ENCODE measurements at places on chromosomes 2 and 18.

DNA sequence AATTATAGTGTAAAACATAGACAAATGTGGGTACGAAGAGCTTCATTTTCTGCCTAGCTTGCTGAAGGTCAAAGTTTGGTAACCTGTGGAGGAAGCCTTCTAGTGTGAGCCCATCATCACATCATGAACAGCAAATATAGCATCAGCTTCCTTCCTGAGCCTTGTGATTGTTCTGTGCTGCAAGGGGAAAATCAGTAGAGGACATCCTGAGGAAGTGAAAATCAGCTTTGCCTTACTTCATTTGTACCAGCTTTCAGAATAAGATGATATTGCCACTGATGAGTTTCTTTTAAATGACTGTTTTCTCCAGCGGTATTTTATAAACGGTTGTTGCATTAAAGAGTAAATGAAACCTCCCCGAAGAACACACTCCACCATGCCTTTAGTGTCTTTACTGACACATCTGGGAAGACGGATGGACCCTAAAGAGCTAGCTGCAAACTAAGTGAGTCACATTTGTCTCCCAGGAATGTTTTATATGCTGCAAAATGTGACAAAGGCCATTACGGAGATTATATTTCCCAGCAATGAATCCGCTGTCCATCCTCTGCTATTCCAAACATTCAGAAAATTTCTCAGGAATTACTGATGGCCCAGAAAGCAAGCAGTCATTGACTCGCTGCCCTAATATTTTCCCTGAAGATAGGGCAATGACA, 1272.8 kb downstream of the SUCLG1 start:
- DNase-seq, result no peak

DNA sequence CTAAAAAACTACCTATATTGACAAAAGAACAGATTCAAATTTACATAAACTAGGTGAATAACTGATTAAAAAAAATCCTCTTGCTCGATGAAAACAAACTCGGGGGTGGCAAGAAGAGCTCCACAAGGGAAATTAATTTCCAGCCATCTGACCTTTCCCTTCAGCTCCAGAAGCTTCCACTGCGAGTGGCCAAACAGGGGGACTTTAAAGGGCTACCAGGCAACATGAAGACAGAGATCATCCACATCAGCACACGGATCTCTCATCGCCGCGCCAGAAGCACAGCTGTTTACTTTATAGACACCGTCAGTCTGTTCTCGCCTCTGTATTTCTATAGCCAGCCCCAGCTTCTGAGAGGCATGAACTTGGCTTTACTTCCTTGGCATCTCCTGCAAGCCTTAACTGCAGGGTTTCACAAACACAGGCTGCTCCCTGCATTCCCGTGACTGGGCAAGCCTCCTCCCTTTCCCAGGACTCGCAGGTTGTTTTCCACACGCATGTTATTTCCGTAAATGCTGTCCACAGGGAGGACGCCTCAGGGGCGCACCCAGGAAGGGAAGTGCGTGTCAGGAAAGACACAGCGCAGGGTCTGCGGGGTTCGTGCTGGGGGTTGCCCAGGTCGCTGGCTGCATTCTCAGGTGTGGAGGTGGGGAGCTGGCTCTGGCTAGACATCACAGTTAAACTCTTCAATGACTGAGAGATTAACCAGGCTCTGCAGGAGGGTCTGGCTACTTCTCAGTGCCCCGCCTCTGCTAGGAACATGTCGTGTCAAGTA, 85.0 kb downstream of the USP40 start:
- DNase-seq, result no peak

- no peak for DNase-seq
Observed at GRCh38 chr18:75049455-75049789, 159.5 kb downstream of the PTGR3 start.

DNA sequence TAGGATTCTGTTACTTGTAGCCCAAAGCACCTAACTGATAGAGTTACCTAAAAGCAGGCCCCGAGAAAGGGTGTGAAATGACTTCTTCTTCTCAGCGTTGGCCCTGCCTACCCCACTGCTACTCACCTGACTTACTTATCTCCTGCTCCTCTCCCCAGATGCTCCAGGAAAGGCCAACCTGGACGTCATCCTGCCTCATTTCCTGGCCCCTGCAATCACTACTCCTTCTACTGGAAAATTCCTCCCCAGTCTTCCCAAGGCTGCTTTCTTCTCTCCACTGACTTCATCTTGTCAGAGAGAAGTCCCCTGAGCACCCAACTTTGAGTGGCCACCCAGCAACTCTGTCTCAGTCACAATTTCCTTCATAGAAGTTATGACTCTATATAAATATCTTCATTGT, 63.4 kb upstream of the KLF7 start:
- no peak for DNase-seq

DNA sequence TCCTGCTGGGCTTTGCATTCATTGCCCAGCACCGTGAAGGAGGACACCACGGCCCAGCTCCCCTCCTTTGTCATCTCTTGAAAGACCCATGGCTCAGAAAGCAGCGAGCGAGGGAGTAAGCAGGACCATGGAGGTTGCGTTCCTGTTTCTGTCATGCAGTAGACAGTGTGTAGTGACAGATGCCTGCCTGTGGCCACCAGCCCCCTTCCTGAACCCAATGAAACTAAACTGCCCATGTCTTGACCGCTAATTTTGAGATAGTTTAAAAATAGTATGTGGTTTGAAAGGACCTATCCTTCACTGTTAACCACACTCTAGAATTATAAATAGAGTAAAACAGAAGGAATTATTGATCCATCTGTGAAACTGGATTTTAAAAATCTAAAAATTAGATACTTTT, 88.2 kb downstream of the ASAP2 start:
- DNase-seq, result no peak

DNA sequence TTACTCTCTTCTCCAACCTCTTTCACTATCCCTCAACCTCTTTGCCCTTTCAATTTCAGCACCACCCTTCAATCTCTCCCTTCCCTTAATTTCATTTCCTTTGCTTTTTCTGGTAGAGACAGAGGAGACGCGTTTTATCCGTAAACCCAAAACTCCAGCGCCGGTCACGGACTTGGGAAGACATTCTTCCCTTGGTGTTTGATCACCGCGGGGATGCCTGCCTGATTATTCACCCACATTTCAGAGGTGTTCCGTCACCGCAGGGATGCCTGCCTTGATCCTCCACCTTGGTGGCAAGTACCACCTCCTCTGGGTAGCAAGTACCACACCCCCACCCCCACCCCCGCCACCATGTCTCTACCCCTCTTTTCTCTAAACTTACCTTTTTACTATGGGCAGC, 669.4 kb upstream of the PKDCC start:
- DNase-seq, result no peak

GRCh38 chr2:185567196-185567595, 171.4 kb upstream of the FSIP2 start:
- DNase-seq, result no peak

- DNase-seq, result no peak
Observed at GRCh38 chr2:181268174-181268867, 188.9 kb upstream of the ITGA4 start.

- DNase-seq, result no peak
Observed at GRCh38 chr2:140542627-140543026, 1588.2 kb downstream of the LRP1B start.

DNA sequence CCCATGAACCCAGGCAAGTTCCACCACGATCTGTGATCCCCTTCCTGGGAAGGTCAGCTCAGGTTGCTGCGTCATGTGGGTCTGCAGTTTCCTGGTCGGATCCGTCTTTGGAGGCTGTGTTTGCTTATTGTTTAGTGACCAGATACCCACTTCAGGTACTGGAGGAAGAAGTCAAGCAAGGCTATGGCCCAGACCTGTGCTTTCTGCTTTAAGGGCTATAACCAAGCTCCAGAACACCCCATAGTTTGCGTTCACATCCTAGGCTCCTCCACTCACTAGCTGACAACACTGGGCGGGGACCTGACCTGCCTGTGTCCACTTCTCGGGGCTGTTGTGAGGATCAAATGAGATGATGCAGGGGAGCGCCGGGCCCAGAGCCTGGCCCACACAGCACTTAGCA, 44.0 kb downstream of the MAL start:
- no peak for DNase-seq

- no peak for DNase-seq
Observed at GRCh38 chr2:145836986-145837385, 1317.1 kb upstream of the ZEB2 start.

DNA sequence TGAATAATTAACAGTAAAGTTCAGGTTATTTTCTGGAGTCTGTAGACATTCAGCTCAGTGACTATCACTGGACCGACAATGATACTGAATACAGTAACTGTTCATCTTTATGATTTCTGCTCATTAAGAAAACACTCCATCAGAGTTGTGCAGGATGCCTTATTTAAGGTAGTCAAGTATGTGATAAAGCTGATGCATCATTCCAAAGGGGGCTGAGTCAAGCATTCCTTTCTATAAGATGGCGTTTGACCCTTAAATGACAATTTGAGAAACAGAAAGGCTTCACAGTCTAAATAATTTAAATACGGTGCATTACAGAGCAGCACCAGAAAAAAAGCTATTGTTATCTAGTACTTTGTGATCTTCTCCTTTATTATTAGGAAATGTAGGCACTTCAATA, 131.1 kb downstream of the CDH2 start:
- DNase-seq, result no peak

- DNase-seq, result no peak
Observed at GRCh38 chr2:28406-28975, 17.8 kb downstream of the FAM110C start.

GRCh38 chr2:161090411-161090810, 69.8 kb upstream of the TANK start:
- no peak for DNase-seq

GRCh38 chr18:939166-939565, 34.5 kb downstream of the ADCYAP1 start:
- no peak for DNase-seq

Data from fibroblast of gingiva (primary cell).